BJ (cell line): ENCODE measurements at places on chromosomes 7 and 10. TPM values are rescaled to one million over a fixed set of nuclear protein-coding genes. Genes with fewer than 3 reads are reported as not detected.

DIP2C gene
- polyA plus RNA-seq: 6.7 and 9.3 TPM in 2 replicates

PGAM2 gene
- polyA plus RNA-seq: 0.16 TPM in 1 of 2 replicates, not detected in the other

ZNF804B gene
- polyA plus RNA-seq: not detected in 2 replicates

HGF gene
- polyA plus RNA-seq: 1.1 and 1.5 TPM in 2 replicates

- DNase-seq: no peak
Measured at GRCh38 chr10:132848951-132849545, 63.1 kb upstream of the NKX6-2 start.

- DNase-seq: no peak
Measured at GRCh38 chr7:151844071-151844824, 32.7 kb downstream of the PRKAG2 start.

DNA sequence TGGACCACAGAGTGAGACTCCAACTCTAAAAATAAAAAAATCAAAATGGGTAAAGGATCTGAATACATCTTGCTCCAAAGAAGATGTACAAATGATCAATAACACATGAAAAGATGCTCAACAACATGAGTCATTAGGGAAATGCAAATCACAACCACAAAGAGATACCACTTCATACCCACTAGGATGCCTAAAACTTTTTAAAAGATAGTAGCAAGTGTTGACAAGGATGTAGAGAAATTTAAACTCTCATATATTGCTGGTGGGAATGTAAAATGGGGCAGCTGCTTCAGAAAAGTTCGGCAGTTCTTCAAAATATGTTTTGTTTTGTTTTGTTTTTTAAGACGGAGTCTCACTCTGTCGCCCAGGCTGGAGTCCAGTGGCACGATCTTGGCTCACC is 45.7 kb upstream of the GTF2IRD1 start:
- no peak for DNase-seq

- no peak for DNase-seq
Measured at GRCh38 chr7:50227726-50228125, 76.8 kb upstream of the IKZF1 start.

GRCh38 chr10:59125666-59126065 is 50.8 kb upstream of the PHYHIPL start:
- no peak for DNase-seq
